ENCODE measurements at places on chromosomes 6 and 20.

DNA sequence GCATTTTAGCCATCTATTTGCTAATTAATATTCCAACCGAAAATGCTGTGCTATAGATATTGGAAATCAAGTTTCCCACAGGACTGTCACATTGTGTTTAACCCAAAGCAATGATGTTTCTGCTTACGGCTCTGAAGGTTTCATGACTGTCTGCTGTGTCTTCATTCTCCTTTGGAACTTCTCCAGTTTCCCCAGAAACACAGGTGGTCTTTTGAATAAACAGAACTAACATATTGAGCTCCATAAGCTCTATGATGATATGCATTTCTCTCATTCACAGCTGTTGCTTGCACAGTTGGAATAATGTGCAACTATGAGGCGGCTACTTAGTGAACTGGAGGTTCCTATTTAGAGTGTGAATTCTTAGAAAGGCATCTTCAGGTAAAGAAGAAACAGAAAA lies 266.0 kb upstream of the ID4 start:
- no peak for DNase-seq

DNA sequence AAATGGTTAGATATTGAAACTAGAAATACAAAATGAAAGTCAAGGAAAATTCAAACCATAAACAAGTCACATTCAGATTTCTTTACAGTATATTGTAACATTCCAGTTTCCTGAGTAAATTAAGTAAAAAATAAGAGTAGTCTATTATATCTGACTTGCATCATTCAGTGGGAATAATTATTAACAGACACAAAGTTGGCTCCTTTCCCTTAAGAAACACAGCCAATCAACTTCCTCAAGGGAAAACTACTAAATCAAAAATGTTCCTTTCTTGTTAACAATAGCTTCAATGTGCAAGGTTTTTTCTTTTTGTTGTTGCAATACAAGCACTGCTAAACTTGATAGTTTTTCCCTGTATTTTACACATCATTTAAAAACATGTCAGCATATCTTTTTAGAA lies 33.2 kb downstream of the DNAAF9 start:
- no peak for DNase-seq

DNA sequence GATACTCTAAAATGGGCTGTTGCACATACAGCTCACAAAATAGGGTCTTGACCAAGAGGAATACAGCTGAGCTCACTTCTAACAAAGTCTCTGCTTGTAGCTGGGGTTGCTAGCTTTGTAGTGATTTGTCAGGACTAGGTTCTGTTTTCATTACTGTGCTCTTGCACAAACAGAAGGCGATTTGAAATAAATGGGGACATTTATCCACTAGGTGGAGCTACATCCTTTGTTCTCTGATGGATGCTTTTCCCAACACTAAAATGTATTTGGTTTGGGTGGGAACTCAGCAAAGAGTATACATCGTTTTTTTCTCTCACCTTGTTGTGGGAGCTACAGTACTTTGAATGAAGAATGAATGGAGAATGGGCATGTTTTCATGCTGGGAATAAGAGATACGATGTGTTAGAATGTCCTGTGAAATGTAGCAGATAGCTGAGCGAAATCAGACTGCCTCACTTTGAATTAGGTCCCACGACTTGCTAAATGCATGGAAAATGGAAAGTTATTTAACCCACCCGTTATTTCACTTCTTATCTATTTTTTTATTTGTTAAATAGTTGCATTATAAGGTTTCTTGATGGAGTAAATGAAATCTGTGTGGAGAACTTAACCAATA lies 494.7 kb upstream of the MAP3K7 start:
- no peak for DNase-seq

- DNase-seq = no peak
Measured at GRCh38 chr6:72524011-72524645, 97.7 kb upstream of the KCNQ5 start.

GRCh38 chr6:144417681-144418080 lies 132.5 kb downstream of the UTRN start:
- DNase-seq = no peak
